NCI-H146 (cell line): ENCODE measurements at places on chromosomes 3 and 15.

DNA sequence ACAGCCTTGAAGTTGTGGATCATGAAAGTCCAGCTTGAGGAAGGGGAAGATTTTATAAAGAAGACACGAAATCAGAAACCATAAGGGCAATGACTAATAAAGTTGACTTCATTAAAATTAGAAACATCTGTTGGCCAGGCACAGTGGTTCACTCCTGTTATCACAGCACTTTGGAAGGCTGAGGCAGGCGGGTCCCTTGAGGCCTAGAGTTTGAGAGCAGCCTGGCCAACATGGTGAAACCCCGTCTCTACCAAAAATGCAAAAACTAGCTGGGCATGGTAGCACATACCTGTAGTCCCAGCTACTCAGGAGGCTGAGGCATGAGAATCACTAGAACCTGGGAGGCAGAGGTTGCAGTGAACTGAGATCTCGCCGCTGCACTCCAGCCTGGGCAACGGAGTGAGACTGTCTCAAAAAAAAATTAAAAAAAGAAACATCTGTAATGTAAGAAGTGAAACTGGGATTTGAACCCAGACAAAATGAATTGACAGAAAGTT is 7.9 kb upstream of the UBXN7 start:
- no peak for DNase-seq

DNA sequence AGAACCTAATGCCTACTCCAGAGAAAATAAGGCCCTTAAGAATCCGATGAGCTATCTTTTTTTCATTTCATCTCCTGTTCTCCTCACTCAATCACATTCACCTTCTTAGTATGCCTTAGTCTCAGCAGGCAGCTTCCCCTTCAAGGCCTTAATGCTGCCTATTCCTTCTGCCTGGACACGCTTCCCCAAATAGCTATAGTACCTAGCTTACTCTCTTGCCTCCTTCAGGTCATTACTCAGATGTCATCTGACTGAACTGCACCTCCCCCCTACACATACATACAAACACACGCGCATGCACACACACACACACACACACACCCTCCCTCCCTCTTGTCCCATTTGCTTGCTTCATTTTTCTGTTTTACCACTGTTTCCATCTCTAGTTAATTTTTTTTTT is 191.5 kb upstream of the MLF1 start:
- no peak for DNase-seq

DNA sequence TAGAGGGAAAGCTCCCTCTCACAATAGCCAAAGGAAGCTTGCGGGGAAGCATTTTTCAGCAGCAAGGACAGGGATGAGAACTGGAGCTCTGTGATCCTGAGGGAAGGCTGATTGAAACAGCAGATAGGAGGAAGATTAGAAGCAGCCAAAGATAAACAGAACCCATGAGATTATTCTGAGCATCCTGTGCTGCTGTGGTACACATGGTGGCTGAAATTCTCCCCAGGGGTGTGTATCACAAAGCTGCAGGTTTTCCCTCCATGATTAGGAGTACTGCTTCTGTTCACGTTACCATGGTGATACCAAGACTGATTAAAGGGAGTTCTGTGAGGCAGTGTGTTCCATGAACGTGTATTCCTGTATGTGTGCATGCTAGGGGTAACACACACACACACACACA is 30.3 kb upstream of the PSMD6 start:
- peak; percentile 30 for DNase-seq

GRCh38 chr15:57522148-57522547 is 69.6 kb upstream of the MYZAP start:
- no peak for DNase-seq

GRCh38 chr3:19735111-19735510 is 198.9 kb downstream of the EFHB start:
- DNase-seq = no peak
